Dermis blood vessel endothelial cell (primary cell): ENCODE measurements at places on chromosomes 4 and X. TPM values are rescaled to one million over a fixed set of nuclear protein-coding genes. Genes with fewer than 3 reads are reported as not detected.

DCAF4L1 gene
- total RNA-seq = 0.17 and 0.28 TPM in 2 replicates

SLC16A2 gene
- total RNA-seq = 0.70 and 1.0 TPM in 2 replicates

PRKG2 gene
- total RNA-seq = under 0.01 TPM in 1 of 2 replicates, not detected in the other

NUDT6 gene
- 7.4 and 10.0 TPM in 2 replicates for total RNA-seq

ENPEP gene
- total RNA-seq = 0.14 and 1.5 TPM in 2 replicates

SHISA3 gene
- 2.0 and 2.7 TPM in 2 replicates for total RNA-seq

NFXL1 gene
- 6.5 and 8.4 TPM in 2 replicates for total RNA-seq

AKAP4 gene
- not detected in 2 replicates for total RNA-seq

FAAH2 gene
- 0.51 and 1.1 TPM in 2 replicates for total RNA-seq

TEC gene
- 1.7 and 1.9 TPM in 2 replicates for total RNA-seq

ETDB gene
- total RNA-seq = not detected in 2 replicates

ACOX3 gene
- 29.3 and 44.2 TPM in 2 replicates for total RNA-seq

CXCL9 gene
- total RNA-seq = not detected in 2 replicates

PPM1K gene
- total RNA-seq = 7.9 and 8.0 TPM in 2 replicates
